Stimulated activated CD8-positive, alpha-beta memory T cell treated with anti-CD3 and anti-CD28 coated beads, Interleukin-4, amount 100 ng/mL, for 4 hours (primary cell): ENCODE measurements at places on chromosomes 4 and X.

DNA sequence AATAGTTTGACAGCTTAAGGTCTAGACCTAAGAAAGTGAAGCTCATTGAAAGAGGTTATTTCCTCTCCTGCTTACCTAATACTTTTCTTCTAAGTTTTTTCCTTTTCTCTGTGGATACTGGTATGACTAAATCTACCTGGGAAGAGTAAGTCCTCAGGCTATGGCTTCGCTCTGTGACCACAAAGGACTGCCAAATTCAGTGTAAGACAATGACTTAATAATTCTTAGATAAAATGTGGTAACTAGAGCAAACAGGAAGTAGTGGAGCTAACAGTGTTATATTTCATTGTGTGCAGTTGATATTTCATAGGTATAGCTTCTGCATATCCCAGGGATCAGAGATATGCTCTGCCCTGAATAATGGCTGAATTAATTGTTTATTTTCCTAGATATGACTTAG is 418.9 kb downstream of the CCSER1 start:
- no peak for DNase-seq

DNA sequence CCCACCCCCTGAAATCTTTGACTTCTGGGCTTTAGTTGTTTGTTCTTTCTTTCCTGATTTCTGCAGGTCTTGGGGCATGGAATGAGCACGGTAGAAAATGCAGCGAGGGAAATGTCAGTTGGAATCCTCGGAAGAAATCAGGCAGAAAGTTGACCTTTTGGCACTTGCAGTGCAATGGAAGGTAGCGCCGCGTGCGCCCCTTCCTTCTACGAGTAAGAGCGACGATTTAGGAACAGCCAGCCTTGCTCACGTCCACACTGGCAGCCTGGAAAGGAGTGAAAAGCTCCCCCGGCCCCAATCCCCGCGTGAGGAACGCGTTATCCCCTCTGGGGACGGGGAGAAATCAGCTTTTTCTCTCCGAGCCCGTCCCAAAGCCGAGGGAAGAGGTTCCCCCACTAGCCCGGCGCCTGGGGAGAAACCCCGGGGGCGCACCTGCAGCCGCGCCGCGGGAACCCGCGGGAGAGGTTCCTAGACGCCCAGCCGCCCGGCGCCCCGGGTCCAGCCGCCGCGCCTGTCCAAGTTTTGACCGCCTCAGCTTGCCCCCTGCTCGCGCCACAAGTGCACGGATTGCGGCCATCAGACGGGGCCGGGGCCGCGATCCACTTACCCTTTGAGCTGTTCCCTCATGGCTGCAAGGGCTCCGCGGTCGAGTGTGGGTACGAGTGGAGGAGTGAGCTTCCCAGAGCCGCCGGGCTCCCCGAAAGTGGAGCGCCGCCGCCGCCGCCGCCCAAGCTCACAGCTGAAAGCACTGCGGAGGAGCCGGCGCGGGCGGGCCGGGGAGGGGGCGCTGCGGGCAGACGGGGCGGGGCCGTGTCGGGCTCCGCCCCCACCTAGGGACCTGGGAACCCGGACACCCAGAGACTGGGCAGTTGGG is 194.6 kb upstream of the FTHL17 start:
- DNase-seq = no peak

- no peak for DNase-seq
Measured at GRCh38 chrX:34744521-34744920, 87.4 kb upstream of the TMEM47 start.

DNA sequence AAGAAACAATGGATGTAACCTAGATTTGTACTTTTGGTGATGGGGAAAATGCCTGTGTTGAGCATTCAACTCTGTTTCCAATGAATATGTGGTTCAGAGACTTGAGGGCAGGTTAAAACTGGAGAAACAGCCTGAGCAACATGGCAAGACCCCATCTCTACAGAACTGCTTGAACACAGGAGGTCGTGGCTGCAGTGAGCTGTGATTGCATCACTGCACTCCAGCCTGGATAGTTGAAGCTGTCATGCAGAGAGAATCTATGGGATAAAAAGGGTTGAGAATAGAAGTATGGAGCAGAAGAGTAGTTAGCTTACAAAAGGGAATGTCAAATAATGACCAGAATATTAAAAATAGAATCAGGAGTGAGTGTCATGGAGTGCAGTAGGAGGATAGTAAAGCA is 134.8 kb upstream of the PDE5A start:
- no peak for DNase-seq

GRCh38 chr4:81351654-81352445 is 119.9 kb downstream of the RASGEF1B start:
- DNase-seq = peak; percentile 33

GRCh38 chr4:995311-996026 is 2.3 kb upstream of the SLC26A1 start:
- DNase-seq = no peak

DNA sequence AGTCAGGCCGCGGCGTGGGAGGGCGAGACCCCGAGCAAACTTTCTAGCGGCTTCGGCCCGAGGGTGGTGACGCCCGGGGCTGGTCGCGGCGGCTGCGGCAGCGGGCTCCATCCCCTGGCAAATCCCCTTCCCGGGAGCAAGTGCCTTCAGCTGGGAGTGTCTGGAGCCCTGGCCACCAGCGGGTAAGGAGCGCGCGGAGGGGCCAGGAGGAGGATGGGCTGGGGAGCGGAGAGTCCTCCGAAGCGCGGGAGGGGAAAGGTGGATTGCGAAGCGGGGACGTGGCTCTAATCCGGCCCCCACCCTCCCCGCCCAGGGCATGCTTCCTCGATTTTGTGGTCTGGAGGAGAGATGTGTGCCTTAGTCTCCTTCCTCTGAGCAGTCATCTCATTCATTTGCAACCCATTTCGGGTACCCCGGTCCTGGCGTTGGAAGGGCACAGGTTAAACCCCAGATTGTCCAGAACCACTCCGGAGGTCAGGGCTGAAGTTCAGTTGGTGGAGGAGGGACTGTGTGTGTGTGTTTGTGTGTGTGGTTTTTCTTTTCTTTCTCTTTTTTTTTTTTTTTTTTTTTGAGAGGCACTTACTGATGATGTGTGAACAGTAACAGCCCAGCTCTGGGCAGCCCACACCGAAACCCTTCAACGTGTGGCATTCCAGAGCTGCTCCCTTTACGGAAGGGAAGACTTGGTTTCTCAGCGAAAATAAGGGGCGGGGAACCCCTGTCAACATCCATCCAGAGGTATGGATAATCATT is 516 bp downstream of the SGMS2 start:
- DNase-seq = no peak
